ENCODE measurements at places on chromosomes 4 and X.

DNA sequence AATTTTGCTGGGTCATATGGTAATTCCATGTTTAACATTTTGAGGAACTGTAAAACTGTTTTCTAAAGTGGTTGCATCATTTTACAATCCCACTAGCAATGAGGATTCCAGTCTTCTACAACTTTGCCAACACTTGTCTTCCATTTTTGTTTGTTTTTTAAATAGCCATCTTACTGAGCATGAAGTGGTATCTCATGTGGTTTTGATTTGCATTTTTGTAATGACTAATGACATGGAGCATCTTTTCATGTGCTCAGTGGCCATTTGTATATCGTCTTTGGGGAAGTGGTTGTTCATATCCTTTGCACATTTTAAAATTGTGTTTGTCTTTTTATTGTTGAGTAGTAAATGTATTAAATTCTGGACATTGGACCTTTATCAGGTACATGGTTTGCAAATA is 94.7 kb downstream of the TMEM131L start:
- DNase-seq = no peak

DNA sequence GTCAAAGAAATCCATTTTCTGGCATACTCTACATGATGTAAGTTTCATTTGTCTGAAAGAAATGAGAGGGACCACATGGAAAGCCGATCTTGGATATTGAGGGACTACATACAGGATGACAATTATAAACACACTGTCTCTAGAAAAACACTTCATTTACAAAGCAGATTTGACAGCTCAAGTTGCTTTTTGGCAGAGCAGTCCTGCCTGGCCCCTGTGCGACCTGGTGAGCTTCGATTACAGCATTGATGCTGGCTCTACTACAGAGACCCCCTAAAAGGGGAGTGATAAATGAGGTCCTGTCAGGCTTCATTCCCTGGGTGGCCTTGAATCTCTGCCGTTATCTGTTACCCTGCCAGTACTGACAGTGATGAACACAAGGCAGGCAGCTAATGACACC is 215.2 kb upstream of the NOCT start:
- no peak for DNase-seq

- DNase-seq = no peak
Measured at GRCh38 chrX:68872171-68872570, 43.4 kb downstream of the EFNB1 start.

DNA sequence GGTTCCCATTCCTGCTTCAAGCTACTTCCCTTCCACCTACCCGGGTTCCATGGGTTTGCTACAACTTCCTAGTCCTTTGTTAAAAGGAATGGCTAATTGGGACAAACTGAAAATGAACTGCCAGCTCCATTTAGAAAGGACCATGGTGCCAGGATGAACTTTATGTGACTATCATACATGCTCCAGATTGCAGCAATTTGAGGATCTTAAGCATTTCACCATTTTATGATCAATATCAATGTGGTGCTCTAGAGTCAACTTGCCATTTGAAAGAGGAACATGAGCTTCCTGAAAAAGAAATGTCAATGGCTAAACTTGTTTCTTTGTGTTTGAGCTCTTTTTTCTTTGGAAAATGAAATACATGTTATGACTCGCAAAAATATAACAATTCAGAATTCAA is 92.7 kb upstream of the IL15 start:
- DNase-seq = no peak

DNA sequence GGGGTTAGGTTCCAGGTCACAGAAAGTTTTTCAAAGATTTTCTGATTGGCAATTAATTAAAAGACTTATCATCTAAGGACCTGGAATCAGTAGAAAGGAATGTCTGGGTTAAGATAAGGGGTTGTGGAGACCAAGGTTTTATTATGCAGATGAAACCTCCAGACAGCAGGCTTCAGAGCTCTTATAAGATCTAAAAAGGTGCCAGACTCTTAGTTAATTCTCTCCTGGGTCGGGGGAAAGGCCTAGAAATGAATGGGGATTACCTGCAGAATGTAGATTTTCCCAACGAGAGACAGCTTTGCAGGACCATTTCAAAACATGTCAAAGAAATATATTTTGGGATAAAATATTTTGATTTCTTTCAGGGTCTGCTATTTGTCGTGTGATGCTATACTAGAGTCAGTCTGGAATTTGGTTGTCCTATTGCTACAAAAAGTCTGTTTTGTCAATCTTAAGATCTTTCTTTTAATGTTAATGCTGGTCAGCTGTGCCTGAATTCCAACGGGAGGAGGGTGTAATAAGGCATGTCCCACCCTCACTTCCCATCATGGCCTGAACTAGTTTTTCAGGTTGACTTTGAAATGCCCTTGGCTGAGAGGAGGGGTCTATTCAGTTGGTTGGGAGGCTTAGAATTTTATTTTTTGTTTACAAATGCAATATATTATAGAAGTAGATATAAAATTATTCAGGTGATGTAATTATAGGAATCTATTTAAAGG is 15.8 kb downstream of the EGF start:
- no peak for DNase-seq

DNA sequence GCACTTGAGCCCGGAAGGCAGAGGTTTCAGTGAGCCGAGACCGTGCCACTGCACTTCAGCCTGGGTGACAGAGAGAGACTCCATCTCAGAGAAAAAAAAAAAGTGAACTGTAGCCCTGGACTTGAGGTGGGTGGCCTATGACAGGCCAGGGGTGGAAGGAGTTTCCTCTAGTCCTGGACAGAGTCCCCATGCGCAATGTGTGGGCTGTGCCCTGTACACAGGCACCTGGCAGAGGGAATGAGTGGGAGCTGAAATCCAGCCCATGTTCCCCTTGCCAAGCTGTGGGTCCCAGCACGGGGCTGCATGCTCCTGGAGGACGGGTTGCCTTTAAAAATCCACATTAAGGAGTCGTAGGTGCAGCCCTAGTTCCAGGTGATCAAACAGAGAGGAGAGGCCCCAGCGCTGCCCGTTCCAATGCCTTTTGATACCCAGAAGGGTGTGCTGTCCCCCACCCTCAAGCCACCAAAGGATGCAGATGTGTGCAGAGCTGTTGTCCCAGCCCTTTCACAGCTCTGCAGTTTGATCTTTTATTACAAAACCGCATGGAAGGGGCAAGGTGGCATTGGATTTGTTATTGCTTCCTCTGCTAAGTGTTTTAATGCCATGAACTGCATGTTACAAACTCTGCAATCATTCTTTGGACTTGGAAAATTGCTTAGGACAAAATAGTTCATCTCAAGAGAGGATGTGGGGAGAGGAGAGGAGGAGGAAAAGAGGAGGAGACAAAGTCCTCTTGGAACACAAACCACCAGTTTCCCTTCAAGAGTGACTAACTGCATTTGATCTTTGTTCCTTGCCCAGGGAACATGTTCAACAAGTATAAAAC is 38.0 kb upstream of the PDK3 start:
- DNase-seq = no peak
